ENCODE measurements at places on chromosomes 2 and 18.

DNA sequence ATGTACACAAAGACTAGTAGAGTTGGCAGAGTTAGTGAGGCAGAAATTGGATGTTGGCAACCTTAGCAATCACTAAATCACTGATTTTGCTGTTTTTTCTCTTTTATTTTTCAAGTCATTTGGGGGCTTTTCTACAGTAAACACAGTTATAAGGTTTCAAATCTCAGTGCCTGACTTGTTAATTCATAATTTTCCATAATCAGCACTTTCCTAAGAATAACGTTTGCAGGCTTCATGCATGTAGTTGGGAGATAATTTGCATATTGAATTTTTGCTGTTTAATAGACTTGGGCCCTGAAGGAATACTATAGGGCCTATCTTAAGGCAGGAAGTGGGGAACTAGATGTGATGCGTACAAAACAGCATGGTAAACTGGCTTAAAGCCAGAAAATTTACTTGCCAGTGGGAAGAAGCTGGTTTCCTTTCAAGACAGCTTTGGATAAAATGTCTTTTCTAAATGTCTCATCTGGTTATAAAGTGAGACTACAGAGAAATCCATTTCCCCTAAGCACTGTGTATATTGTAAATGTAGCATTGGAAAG is 127.2 kb upstream of the SMIM21 start:
- no peak for DNase-seq

DNA sequence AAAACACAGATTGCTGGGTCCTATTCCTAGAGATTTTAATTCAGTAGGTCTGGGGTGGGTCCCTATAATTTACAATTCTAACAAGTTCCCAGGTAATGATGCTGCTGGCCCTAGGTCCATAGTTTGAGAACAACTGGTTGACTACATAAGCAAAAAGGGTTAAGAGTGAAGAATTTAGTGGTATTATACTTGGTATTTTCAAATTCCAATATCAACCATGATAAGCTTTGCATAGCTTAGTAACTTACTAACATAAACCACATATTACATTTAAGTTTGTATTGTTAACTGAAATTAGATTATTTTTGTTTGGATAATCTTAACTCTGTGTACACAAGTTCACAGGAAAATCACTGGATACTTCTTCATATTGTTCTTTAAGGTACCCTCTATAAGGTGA is 862.9 kb upstream of the ACVR2A start:
- no peak for DNase-seq

DNA sequence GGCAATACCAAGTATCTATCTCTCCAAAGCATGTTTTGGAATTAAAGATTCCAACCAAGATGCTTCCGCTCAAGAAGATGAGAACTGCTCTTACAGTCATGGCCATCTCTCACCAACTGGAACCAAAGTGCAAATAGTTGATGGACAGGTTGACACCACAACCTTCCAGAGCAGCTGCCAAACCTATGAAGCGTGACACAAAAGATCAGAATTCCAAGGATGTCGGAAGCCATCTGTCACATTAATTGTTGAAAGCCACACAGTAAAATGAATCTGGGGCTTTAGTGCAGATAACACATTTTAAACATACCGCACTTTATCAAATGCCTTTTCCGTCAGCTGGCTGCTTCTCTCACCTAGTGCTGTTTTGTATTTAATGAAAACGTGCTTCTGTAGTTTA is 195.7 kb downstream of the CDH20 start:
- no peak for DNase-seq

DNA sequence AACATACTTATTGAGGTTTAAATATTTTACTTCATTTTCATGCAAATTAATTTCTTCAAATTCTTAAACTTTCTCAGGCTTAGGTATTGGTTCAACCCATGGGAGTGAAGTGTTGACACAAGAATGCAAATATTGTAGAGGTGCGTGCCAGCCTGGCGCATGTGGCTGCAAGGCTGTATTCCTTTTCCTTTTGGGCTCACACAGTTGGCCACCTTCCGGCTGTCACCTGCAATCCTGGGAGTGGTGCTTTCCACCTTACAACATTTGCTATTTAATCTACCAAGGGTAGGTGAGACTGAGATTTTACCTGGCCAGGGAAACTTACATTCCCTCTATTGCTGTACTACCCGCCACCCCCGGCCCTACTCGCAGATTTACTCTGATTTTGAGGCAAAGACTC is 141.1 kb downstream of the DCC start:
- no peak for DNase-seq

- no peak for DNase-seq
These were observed 62.6 kb downstream of the TMEM131 start for GRCh38 chr2:97932975-97933662.

GRCh38 chr2:12708508-12709206 is 8.1 kb upstream of the TRIB2 start:
- no peak for DNase-seq

GRCh38 chr2:66601624-66602023 is 166.7 kb downstream of the MEIS1 start:
- no peak for DNase-seq

GRCh38 chr2:232376260-232376659 is 2.3 kb upstream of the ALPP start:
- no peak for DNase-seq

GRCh38 chr18:3607309-3608098 is 157.5 kb downstream of the TGIF1 start:
- DNase-seq: no peak

- no peak for DNase-seq
These were observed 658.5 kb downstream of the ARHGAP15 start for GRCh38 chr2:143787674-143788073.

DNA sequence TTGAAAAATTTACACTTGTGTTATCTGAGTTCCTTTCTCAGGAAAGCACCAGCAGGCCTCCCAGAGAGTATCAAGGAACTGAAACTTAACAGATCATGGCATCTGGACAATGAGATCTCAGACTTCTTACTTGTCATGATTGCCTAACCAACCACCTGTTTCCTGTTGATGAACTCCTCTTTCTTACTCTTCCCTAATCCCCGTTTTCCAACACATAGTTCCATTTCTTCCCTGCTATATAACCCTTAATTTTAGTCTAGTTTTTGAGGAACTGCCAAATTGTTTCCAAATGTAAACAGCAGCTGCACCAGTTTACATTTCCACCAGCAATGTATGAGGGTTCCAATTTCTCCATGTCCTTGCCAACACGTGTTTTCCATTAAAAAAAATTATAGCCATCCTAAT is 6.1 kb upstream of the FAM171B start:
- DNase-seq: no peak

GRCh38 chr2:104939570-104940217 is 85.8 kb downstream of the POU3F3 start:
- DNase-seq: no peak

DNA sequence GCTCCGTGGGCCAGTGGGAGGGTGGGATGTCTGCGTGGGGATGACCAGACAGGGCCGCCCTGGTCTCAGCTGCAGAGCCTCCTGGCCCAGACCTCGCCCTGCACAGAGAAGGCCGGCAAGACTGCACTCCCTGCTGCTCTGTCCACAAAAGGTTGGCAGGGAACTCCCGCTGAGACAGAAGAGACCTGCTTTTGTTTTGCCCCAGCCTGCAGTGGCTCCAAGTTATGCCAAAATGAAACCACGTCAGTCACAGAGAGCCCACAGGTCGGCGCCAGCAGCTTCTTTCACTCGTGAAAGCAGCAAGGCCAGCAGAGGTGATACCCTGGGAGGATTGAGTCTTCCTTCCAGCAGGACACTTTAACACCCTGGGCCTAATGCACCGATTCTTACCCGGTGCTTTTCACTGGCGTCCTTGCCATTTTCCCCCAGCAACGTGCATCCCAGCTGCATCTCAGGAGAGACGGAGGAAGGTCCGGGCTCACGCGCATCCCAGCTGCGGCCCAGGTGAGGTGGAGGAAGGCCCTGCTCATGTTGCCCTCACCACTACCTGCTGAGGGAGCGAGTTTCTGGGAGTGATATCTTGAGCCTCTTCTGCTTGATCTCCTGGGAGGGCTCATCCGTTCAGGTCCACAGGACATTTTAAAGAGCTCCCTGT is 22.1 kb upstream of the CTDP1 start:
- no peak for DNase-seq

GRCh38 chr2:181484851-181485637 is 27.9 kb downstream of the ITGA4 start:
- no peak for DNase-seq

- no peak for DNase-seq
These were observed 151.2 kb downstream of the ANTXR1 start for GRCh38 chr2:69164061-69164778.

- DNase-seq: no peak
These were observed 4.2 kb downstream of the CHCHD5 start for GRCh38 chr2:112588611-112589045.

GRCh38 chr18:50578030-50578429 is 18.1 kb downstream of the MAPK4 start:
- no peak for DNase-seq

GRCh38 chr2:219356834-219357233 is 24.3 kb upstream of the RESP18 start:
- DNase-seq: no peak

GRCh38 chr2:239700686-239701345 is 300.0 kb upstream of the HDAC4 start:
- DNase-seq: no peak

- DNase-seq: no peak
These were observed 6.7 kb downstream of the PTPRN start for GRCh38 chr2:219302412-219302968.

GRCh38 chr2:163565192-163565591 is 170.6 kb downstream of the FIGN start:
- no peak for DNase-seq

DNA sequence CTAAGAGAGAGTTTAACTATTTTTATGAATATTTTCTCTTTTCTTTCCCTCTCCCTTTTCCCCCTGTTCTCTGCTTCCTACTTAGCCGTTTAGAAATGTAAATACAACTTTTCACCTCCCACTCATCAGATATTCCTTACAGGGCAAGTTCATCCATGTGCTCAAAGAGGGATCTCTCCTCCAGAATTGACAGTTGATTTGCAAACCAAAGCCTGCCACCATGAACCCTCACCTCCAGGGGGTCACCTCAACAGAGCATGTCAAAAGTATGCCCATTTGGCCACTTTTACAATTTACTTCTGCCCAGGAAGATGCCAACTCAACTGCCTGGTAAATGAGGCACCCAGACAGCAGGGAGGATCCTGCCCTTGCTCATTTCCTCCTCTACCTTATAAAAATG is 149.2 kb upstream of the GYPC start:
- no peak for DNase-seq

DNA sequence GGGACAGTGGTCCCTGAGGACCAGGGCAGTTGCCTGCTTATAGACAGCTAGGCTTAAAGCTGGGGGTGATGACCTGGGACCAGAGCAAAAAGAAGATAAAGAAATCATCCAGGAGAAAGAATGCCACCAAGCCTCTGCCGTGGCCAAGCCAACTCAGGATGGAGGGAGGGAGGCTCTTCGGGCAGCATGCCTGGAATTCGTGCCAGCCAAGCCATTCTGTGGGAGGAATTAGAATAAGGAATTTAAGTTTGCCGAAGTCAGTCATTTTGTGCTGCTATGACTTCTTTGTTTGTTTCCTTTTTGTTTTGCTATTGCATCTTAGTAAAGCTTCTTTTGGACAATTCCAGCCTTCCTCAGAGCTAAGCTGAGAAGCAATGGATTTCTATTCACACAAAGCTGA is 124.1 kb downstream of the EN1 start:
- DNase-seq: no peak

GRCh38 chr2:144198116-144198515 is 321.8 kb downstream of the ZEB2 start:
- DNase-seq: no peak

DNA sequence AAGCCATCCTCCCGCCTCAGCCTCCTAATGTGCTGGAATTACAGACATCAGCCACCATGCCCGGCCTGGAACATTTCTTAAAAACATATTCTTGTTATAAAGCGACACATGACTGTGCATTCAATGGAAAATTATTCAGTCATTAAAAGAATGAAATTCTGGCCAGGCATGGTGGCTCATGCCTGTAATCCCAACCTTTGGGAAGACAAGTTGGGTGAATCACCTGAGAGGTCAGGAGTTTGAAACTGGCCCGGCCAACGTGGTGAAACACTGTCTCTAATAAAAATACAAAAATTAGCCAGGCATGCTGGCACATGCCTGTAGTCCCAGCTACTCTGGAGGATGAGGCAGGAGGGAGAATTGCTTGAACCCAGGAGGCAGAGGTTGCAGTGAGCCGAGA is 21.6 kb upstream of the RPRD1A start:
- DNase-seq: no peak

DNA sequence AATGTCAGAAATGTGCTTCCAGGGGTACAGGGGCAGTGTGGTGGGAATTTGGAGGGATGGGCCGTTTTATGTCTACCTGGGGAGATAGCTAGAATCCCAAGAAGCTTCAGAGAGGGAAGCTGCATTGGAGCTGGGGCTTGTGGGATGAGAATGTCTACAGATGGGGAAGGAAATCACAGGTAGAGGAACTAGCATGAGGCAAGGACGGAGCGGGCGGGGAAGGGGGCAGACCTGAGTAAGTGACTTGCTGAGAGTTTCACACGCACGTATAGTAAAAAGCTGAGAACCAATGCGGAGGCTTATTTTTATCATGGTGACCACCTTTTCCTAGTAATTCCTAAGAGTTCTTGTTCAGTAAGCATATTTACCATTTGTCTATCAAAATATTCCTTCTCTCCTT is 6.3 kb downstream of the C2orf80 start:
- no peak for DNase-seq

DNA sequence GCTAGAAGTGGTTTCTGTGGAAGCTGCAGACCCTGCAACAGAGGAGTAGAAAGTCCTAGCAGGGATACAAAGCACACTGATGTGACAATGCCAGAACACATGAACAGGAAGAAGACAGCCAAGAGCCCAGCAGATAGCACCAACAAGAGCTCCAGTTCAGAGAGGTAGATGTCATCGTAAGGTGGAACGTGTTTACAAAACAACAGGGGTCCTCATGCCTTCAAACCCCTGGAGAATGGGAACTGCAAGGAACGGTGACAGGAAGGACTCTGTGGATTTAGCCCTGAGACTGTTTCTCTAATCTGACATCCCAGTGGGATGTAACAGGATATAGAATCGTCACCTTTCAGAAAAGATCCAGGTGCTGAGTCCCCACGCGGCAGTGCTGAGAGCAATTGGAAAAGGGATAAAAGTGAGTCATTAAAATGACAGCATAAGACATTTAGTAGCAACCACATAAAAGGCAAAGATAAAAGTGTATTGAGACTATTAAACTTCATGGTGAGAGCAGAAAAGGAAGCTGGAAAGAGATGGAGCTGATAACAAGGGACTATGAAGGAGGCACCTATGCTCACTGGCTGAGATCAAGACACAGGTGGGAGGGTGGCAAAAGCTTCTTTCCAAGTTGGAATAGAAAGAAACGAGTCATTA is 195.2 kb downstream of the FBXO15 start:
- DNase-seq: no peak

GRCh38 chr2:218024871-218025270 is 22.1 kb upstream of the TNS1 start:
- no peak for DNase-seq

GRCh38 chr2:35495182-35495581 is 860.4 kb upstream of the CRIM1 start:
- no peak for DNase-seq

All from effector CD4-positive, alpha-beta T cell (primary cell).